ENCODE measurements at places on chromosomes 3 and 15. TPM values are rescaled to one million over a fixed set of nuclear protein-coding genes. Genes with fewer than 3 reads are reported as not detected.

- no peaks in the 10 kb centered on the region for H3K36me3 ChIP-seq
- H3K4me1 ChIP-seq, result no peaks in the 10 kb centered on the region
- H3K27me3 ChIP-seq, result peaks cover 26% of the 10 kb centered on the region
- no peak for DNase-seq
Measured at GRCh38 chr15:95254263-95254662, 1022.9 kb downstream of the MCTP2 start.

GRCh38 chr3:23654571-23654970 is 151.2 kb upstream of the UBE2E1 start:
- H3K36me3 ChIP-seq, result peaks cover 1% of the 10 kb centered on the region
- H3K27me3 ChIP-seq, result peaks cover 5% of the 10 kb centered on the region
- H3K4me3 ChIP-seq, result no peak overlapping the region
- DNase-seq, result no peak
- H3K4me1 ChIP-seq, result peaks cover 5% of the 10 kb centered on the region

LRRC57 gene
- polyA plus RNA-seq, result 5.5 TPM

DNA sequence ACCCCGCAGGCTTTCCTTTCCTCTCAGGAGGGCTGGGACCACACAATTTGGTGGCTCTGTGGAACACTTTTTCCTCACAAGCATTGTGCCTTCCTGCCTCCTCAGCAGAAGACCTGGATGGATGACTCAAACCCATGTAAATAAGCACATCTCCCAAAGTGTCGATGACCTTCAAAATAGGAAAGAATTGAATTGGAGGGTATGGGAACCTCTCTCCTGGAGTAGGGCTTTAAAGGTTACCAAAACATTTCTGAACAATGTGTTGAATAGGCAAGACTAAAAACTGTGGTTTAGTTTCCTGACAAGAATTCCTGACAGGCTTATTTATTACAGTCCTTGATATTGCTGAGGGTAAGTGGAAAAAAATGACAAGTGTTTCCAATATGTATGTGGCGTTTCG is 118.2 kb downstream of the ALDH1A2 start:
- H3K4me3 ChIP-seq, result no peak overlapping the region
- no peak for DNase-seq
- H3K27ac ChIP-seq, result no peak overlapping the region
- peaks cover 22% of the 10 kb centered on the region for H3K27me3 ChIP-seq

GRCh38 chr3:177420651-177421480 is 223.6 kb upstream of the TBL1XR1 start:
- no peak for DNase-seq
- H3K36me3 ChIP-seq, result no peaks in the 10 kb centered on the region
- peaks cover 11% of the 10 kb centered on the region for H3K4me1 ChIP-seq
- no peaks in the 10 kb centered on the region for H3K27me3 ChIP-seq
- no peak overlapping the region for H3K27ac ChIP-seq

- no peak for DNase-seq
- no peaks in the 10 kb centered on the region for H3K4me1 ChIP-seq
- H3K27me3 ChIP-seq, result peaks cover 4% of the 10 kb centered on the region
- no peak overlapping the region for H3K27ac ChIP-seq
- H3K4me3 ChIP-seq, result no peak overlapping the region
Measured at GRCh38 chr3:185866995-185867394, 42.2 kb upstream of the IGF2BP2 start.

DNA sequence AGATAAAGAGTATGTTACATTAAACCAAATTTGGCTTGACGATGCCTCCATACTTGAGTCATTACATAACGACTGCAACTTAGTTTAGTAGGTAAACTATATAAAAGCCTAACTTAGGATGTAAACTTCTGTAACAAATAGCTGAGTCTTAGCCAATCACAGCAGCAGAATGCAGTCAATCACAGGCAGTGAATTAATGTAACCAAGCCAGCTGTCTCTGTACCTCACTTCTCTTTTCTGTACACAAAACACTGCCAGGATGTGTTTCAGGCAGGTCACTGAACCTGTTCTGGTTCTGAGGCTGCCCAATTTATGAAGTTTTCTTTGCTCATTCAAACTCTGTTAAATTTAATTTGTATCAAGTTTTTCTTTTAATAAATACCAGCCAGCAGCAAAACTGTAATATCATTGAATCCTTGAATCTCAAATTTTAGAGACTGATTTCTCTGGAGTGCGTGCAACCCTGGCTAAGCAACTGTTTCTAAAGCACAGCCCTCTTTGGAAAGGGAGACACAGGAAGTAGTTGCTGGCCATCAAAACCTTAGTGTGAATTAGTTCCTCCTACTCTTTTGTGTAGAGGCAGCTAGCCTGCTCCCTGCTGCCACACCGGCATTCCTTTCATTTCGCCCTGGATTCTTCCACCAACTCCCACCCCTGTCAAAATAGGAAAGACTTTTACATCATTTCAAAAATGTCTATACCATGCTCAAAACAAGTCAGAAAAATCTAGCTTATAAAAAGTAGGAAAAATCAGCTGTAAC is 15.2 kb downstream of the RFTN1 start:
- no peaks in the 10 kb centered on the region for H3K27me3 ChIP-seq
- no peak for DNase-seq
- H3K36me3 ChIP-seq, result peaks cover 30% of the 10 kb centered on the region
- H3K27ac ChIP-seq, result peak overlapping the region; percentile 37
- H3K4me3 ChIP-seq, result peak overlapping the region; percentile 41

FOXL2NB gene
- polyA plus RNA-seq, result not detected

GRCh38 chr3:118943597-118943996 is 91.0 kb downstream of the IGSF11 start:
- no peak overlapping the region for H3K27ac ChIP-seq
- no peaks in the 10 kb centered on the region for H3K27me3 ChIP-seq
- H3K4me1 ChIP-seq, result peaks cover 35% of the 10 kb centered on the region
- H3K36me3 ChIP-seq, result no peaks in the 10 kb centered on the region
- H3K4me3 ChIP-seq, result no peak overlapping the region

DNA sequence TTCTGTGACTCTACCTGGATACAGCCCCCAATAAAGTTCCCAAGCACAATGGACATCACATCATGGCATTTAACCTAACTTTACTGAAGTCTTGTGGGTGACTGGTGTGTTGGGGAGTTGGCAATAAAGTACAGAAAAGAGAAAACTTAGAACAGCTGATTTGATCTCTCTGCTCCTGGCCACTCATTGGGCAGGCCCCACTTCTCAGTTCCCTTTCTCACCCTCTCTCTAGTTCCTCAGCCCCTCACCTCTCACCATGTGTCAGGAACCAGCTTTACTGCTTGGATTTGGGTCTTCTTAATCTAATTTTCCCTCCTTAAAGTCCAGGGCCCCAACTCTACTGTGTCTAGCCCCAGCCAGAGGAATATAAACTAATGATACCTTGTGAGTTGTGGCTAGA is 713 bp upstream of the MUC13 start:
- peaks cover 11% of the 10 kb centered on the region for H3K27me3 ChIP-seq
- no peak overlapping the region for H3K27ac ChIP-seq
- no peak overlapping the region for H3K4me3 ChIP-seq
- DNase-seq, result no peak
- no peaks in the 10 kb centered on the region for H3K4me1 ChIP-seq

- no peak overlapping the region for H3K27ac ChIP-seq
- no peak for DNase-seq
- H3K27me3 ChIP-seq, result peaks cover 38% of the 10 kb centered on the region
- no peaks in the 10 kb centered on the region for H3K36me3 ChIP-seq
- H3K4me1 ChIP-seq, result peaks cover 2% of the 10 kb centered on the region
- no peak overlapping the region for H3K4me3 ChIP-seq
Measured at GRCh38 chr15:88246081-88246480, 10.5 kb downstream of the NTRK3 start.

- peaks cover 3% of the 10 kb centered on the region for H3K36me3 ChIP-seq
- H3K27me3 ChIP-seq, result peaks cover 2% of the 10 kb centered on the region
- no peak for DNase-seq
- H3K4me1 ChIP-seq, result no peaks in the 10 kb centered on the region
- H3K27ac ChIP-seq, result no peak overlapping the region
Measured at GRCh38 chr3:135766115-135766514, 199.4 kb upstream of the PPP2R3A start.

PRKCI gene
- polyA plus RNA-seq, result 15.0 TPM

GRCh38 chr3:58256061-58256460 is 18.5 kb downstream of the ABHD6 start:
- no peaks in the 10 kb centered on the region for H3K4me1 ChIP-seq
- H3K36me3 ChIP-seq, result peaks cover 5% of the 10 kb centered on the region
- no peak overlapping the region for H3K4me3 ChIP-seq
- no peak overlapping the region for H3K27ac ChIP-seq

GRCh38 chr3:118354556-118354955 is 680.1 kb downstream of the IGSF11 start:
- H3K27ac ChIP-seq, result no peak overlapping the region
- H3K27me3 ChIP-seq, result no peaks in the 10 kb centered on the region
- H3K4me3 ChIP-seq, result no peak overlapping the region
- peaks cover 31% of the 10 kb centered on the region for H3K36me3 ChIP-seq

DNA sequence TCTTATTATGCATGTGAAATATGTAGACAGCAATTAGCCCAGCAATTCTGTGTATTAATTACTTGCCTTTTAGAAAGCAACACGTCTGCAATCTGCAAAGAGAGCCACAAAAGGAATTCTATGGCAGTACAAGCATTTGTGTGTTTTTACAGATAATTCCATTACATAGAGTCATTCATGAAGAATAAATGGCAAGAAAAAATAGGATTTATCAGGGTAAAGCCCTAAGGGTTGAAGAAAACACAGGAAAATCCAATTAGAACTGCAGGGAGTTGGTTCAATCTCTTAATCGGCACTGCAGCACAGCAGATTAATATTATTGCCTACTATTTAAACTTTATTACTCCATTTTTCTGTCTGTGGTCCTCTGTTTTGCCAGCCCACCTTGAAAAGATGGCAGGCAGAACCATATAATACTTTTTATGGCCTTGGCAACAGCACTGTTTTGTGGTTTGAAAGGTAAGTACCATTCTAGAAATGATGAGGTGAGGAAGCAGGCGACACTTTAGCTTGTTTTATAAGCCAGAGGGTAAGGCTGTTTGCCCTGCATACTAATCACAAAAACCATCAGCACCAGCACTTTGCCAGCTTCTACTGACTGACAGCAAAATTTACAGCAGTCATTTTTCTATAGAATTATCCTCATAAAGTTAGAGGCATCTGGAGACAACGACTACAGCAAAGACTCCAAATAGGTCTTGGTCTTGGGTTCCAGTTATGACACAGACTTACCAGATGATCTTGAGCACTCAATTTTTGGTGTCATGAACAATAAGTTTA is 638.2 kb upstream of the NAALADL2 start:
- no peak overlapping the region for H3K4me3 ChIP-seq
- H3K4me1 ChIP-seq, result peaks cover 2% of the 10 kb centered on the region
- DNase-seq, result no peak
- no peaks in the 10 kb centered on the region for H3K36me3 ChIP-seq
- H3K27me3 ChIP-seq, result no peaks in the 10 kb centered on the region
- no peak overlapping the region for H3K27ac ChIP-seq

DNA sequence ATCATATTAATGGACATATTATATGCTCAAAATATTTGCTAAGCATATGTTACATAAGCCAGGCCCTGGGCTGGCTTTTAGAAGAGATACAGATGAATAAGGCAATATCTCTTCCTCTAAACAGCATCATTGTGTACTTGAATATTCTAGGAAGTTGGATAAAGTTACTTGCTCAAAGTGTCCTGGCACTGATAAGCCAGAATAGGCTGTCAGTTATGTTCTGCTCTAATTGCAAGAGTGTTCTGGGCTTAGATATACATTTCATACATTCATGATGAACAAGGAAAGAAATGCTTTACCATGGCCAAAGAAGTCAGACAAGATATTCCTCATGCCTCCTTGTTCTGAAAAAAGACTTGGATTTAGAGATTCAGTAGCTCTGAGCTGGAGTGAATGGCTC is 40.7 kb downstream of the KBTBD12 start:
- DNase-seq, result no peak
- no peak overlapping the region for H3K27ac ChIP-seq
- no peak overlapping the region for H3K4me3 ChIP-seq
- H3K4me1 ChIP-seq, result no peaks in the 10 kb centered on the region
- H3K36me3 ChIP-seq, result no peaks in the 10 kb centered on the region

DOCK3 gene
- polyA plus RNA-seq, result 0.22 TPM

IQSEC1 gene
- 13.7 TPM for polyA plus RNA-seq

- no peaks in the 10 kb centered on the region for H3K36me3 ChIP-seq
- H3K4me1 ChIP-seq, result no peaks in the 10 kb centered on the region
- H3K27me3 ChIP-seq, result no peaks in the 10 kb centered on the region
- H3K27ac ChIP-seq, result no peak overlapping the region
Measured at GRCh38 chr15:45268135-45268534, 16.1 kb downstream of the SLC28A2 start.

NAA80 gene
- polyA plus RNA-seq, result 18.7 TPM

IMPG2 gene
- not detected for polyA plus RNA-seq

GRCh38 chr15:39232512-39232911 is 348.4 kb upstream of the THBS1 start:
- DNase-seq, result no peak
- no peak overlapping the region for H3K4me3 ChIP-seq
- no peaks in the 10 kb centered on the region for H3K36me3 ChIP-seq
- H3K4me1 ChIP-seq, result no peaks in the 10 kb centered on the region
- H3K27ac ChIP-seq, result no peak overlapping the region

- no peak overlapping the region for H3K27ac ChIP-seq
- no peaks in the 10 kb centered on the region for H3K36me3 ChIP-seq
- H3K4me3 ChIP-seq, result no peak overlapping the region
- H3K27me3 ChIP-seq, result no peaks in the 10 kb centered on the region
- no peak for DNase-seq
Measured at GRCh38 chr15:62452667-62453066, 287.6 kb upstream of the C2CD4B start.

DNA sequence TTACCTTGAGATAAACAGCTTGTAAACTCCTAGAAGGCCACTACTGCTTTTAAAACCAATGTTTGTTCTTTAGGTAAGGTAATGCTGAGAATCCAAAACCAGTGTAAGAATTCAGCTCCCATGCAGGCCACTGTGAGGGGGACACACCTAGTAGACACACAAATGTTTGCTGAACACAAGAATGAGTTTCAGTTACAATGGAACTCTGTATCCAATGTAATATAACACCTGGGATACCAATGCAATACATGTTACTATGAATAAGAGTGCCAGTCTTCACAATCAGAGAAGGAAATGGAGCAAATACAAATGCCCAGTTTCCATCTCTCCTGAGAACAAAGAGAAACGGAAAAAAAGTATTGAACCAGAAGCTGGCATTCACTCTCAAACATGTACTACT is 65.9 kb downstream of the IGF2BP2 start:
- H3K27me3 ChIP-seq, result peaks cover 5% of the 10 kb centered on the region
- peaks cover 7% of the 10 kb centered on the region for H3K36me3 ChIP-seq
- H3K27ac ChIP-seq, result no peak overlapping the region
- H3K4me3 ChIP-seq, result no peak overlapping the region
- DNase-seq, result no peak

PLCB2 gene
- polyA plus RNA-seq, result 23.0 TPM

VIPR1 gene
- polyA plus RNA-seq, result 28.8 TPM
